Stimulated activated CD8-positive, alpha-beta memory T cell treated with anti-CD3 and anti-CD28 coated beads, Interleukin-4, amount 100 ng/mL, for 1 hour (primary cell): ENCODE measurements at places on chromosomes 5 and 9.
A peak's percentile ranks its signal among the peaks of the same experiment; 100 is the strongest.

GRCh38 chr9:74887981-74888370, 255 bp upstream of the TRPM6 start:
- DNase-seq: no peak

- no peak for DNase-seq
These were observed 112.9 kb upstream of the ACTBL2 start for GRCh38 chr5:57595523-57595991.

- no peak for DNase-seq
These were observed 29.6 kb downstream of the C5orf58 start for GRCh38 chr5:170262061-170263045.

DNA sequence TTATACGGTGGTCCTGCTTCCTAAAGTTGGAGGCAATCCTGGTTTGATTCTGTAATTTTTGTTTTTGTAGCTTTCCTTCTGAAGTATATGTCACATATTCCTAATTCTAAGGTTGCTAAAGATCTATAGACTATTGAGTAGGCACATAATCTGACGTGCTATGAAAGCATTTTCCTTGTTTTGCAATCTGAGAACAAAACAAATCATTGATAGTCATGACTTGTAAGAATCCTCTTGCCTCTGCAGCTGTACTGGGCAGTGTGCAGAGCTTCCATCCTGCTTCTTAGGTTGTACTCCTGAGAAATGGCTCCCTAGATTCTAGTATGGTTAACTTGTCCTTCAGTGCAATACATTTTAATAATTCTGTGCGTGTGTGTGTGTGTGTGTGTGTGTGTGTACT, 35.4 kb downstream of the SEMA6A start:
- no peak for DNase-seq

DNA sequence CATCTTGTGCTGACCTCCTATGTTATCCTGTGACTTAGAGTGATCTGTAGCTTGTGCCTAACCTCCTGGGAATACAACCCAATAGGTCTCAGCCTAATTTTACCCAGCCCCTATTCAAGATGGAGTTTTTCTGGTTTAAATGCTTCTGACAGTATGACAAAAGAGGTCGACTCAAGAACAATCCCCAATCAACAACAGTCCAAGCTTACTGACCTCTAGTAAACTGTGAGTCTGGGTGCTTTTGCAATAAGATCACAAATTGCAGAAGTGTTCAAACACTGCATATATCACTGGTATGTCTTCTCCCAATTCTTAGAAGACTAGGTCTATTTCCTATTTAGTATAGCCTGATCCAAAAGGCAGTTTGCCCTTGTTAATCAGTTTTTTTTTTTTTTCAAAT, 323.5 kb upstream of the PTGER4 start:
- no peak for DNase-seq

- DNase-seq: no peak
These were observed 63.4 kb upstream of the PITX1 start for GRCh38 chr5:135097390-135097789.

DNA sequence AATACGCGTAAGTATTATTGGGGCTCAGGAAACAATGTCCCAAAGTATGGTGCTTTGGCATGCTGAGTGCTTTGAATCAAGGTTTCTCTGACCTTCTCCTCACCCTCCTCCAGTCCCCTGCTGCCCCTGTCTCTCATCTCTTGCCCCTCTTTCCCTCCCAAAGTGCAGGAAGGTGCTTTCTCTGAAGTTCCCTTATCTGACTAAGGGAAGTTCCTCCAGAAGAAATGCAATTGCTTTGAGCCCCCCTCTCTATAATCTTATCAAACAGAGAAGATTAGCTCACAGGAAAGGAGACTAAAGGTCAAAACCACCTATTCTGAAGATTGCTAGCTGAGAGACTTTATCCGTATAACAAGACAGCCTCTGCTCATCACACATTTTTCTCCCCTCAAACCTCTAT, 288.1 kb downstream of the ARL15 start:
- DNase-seq: no peak

- no peak for DNase-seq
These were observed 302.4 kb downstream of the PDE4D start for GRCh38 chr5:59591162-59591561.

- DNase-seq: no peak
These were observed 7.4 kb downstream of the NKD2 start for GRCh38 chr5:1016036-1016435.

DNA sequence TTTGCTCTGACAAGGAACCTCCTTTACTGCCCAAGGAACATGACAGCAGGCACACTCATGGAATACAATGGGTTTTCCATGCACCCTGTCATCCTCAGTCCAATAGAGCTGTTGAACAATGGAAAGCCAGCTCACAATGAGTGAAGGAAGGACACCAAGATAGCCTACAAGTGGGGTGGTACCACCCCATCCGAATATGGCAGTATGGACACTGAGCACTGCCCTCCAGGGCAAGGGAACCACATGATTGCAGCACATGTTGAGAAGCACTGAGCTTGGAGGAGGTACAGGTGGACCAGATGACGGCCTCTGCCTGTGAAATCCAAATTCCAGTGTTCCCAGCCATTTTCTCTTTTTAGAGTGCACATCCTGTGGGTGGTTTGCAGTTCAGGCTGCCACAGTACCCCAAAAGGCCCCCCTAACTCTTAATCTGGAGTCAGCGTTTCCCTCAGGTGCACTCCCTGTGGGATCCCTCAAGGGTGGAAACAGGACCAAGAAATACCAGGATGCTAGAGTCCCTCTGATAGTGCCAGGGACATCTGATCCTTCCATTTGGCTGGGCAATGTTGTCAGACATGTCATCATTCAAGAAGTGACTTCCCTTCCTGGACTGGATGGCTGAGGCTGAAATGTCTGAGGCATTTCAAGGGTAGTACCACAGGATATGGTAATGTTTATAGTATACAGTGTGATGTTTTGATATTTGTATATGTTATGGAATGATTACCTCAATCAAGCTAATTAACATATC, 48.9 kb downstream of the SMC2 start:
- DNase-seq: no peak

GRCh38 chr9:100111235-100111634, 12.2 kb downstream of the INVS start:
- DNase-seq: no peak

DNA sequence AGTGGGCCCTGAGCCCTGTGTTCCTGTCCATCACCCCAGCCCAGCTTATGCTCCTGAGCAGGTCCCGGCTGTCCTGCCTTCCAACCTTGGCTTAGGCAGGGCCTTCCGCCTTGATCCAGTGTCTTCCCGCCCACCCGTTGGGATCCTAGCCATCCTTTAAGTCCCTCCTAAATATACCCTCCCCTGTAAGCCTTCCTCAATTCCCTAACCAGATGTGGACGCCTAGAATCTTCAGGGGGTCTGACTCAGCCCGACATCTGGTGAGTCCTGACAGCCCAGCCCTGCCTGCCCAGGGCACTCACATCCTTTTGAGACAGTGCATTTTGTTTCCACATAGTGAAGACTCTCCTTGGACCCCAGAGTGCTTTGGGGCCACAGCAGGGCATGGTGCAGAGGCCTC, 23.7 kb downstream of the SLC6A7 start:
- DNase-seq: no peak

DNA sequence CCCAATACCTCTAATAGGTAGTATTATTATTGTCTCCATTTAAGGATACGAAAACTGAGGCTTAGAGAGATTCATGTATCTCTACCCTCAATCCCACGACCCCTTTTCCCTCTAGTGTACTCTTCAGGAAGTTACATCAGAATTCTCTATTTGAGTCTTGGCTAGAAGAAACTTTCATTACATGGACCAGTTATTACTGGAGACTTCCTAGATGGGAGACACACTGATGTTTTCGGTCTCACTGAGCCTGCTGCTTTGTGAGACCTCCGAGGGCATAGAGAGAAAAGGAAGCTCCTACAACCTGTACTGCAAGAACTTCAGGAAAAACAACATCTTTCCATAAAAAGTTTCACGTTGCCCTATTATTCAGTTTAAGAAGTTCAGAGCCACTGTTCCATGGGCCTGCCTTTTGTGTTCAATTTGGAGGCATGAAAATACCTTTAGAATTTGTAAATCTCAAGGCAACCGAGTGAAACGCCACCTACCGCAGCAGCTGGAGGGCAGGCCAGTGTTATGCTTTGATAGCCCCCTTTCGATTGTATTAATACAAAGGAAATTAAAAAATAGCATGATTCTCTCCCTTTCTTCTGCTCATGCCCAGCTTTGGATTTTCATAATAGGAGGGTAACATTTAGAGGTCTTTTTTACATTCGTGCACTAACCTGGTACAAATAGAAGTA, 223.3 kb downstream of the EBF1 start:
- no peak for DNase-seq

DNA sequence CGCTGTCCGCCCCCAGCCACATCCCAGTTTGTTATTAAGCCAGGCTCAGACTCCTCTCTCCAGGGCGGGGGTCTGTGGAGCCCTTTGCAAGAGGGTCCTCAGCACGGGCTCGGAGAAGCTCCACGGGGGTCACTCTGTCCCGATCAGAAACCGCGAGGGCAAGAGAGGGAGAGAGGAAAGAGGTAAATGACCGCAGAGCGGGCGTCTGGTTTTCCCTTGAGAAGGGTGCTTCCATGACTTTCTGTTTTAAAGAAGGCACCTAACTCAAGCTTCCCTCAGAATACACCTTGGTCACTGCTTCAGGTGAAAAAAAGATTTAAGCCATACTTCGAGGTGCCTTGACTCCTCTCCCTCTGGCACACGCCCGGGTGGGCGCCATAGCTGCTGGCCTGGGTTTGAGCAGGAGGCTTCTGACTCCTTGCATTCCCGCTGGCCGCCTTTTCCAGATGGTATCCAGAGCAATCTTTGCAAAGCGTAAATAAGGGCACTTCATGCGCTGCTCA, 5.8 kb upstream of the TERT start:
- no peak for DNase-seq

GRCh38 chr5:115333164-115333563, 36.7 kb upstream of the CCDC112 start:
- no peak for DNase-seq

DNA sequence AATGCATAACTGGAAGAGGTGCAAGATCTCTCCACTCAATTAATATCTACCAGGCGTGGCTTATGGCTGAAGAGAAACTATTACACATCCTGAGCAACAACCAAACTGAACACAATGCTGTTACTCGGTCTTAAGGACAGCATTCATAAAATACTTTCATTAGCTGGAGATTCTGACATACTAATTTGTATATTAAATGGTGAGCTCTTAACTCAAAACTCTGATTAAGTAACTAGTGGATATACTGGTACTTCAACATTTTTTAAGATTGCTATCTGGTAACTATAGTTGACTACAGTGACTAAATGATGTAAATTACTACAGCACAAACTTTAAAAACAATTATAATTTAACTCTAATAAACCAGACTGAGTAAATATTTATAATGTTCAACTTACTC, 15.8 kb downstream of the ZDHHC21 start:
- no peak for DNase-seq

- peak; percentile 59 for DNase-seq
These were observed 1.7 kb downstream of the FYB1 start for GRCh38 chr5:39217365-39218281.

DNA sequence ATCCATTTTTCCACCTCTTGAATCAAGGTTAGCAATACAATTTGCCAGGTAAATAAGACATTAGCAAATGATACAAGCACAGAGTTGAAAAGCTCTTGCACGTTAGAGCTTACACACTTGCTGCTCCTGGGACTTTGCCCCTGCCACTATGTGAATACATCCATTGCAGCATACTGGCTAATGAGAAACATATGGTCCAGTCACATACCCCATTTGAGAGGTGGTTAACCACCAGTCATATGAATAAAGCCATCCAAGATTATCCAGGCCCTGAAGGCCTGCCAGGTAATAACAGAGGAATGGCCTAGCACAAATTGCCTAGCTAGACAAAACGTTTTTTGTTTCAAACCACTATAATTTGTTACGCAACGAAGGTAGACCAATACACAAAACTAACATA, 45.8 kb upstream of the FTMT start:
- DNase-seq: no peak

DNA sequence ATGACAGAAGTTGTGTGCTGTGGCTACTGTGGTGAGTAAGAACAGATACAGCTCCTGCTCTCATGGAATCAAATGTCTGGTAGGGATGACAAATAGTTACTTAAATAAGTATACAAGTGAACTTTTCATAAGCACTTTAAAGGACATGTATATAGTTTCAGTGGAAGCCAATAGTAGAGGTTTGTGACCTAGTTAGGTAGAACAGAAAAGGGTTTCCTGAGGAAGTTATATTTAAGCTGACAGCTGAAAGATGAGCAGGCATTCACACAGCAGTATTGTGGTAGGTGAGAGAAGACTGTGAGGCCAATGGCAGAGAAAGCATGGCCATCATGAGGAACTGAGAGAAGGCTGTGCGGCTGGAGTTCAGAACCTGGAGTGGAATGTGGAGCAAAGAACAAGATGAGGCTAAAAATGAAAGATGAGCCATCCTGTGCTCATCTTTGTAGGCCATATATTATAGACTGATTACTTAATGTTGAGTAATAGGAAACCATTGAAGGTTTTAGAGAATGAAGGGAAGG, 15.4 kb downstream of the FAM174A start:
- no peak for DNase-seq

GRCh38 chr9:97053717-97054116, 14.8 kb upstream of the CTSV start:
- no peak for DNase-seq

GRCh38 chr9:70602321-70603019, 188.0 kb upstream of the KLF9 start:
- no peak for DNase-seq

GRCh38 chr5:36494028-36494427, 112.4 kb upstream of the SLC1A3 start:
- DNase-seq: no peak

DNA sequence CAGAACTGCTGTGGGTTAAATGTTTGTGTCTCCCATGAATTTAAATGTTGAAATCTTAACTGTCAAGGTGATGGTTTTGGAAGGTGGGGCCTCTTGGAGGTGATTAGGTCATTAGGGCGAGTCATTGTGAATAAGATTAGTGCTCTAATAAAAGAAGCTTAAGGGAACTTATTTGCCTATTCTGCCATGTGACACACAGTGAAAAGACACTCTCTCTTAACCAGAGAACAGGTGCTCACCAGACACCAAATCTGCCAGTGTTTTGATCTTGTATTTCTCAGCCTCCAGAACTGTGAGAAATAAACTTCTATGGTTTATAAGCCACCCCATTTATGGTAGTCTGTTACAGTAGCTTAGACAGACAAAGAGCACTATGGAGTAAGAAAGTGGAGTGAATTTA, 117.9 kb upstream of the SV2C start:
- no peak for DNase-seq

GRCh38 chr9:92325991-92326500, 293 bp downstream of the CENPP start:
- no peak for DNase-seq

- DNase-seq: no peak
These were observed 33.2 kb downstream of the F2RL2 start for GRCh38 chr5:76590027-76590426.

GRCh38 chr5:123882319-123882964, 370.5 kb downstream of the CSNK1G3 start:
- DNase-seq: no peak
